ENCODE measurements at places on chromosomes 1 and 21.

- DNase-seq = no peak
Measured at GRCh38 chr1:178133239-178133989, 39.5 kb downstream of the RASAL2 start.

DNA sequence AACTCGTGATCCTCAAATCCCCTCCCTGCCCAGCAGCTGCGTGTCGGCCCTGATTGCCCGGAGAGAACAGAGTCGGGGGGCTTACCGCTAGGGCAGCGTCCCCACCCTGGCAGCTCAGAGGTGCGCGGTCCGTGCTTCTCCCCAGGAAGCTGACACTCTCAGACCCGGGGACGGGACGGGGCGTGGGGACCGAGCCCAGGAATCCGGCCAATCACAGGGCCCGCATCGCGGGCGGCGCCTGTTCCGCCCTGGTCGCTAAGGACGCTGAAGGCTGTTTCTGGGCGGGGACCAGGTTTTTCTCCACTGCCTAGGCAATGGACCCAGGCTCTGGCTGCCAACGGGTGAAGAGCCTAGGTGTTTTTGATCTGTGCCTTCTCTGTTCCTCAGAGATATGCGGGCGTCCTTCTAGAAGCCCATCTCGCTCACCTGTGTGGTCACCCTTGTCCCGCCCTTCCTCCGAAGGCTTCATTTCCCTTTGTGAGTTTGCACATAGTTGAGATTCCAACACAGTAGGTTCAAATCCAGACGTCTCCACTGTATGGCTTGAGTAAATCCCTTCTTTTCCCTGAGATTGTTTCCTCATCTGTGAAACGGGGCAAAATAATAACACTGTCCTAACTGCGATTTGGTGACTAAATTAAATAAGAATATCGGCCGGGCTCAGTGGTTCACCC, at the start of gene C1orf87:
Gene C1orf87, minus strand, starts transcription at position 166 of the 674 bp plus-strand sequence. CDS start 1,127 bp downstream, outside the sequence.
- DNase-seq = no peak

GRCh38 chr21:43270800-43271301, 102.0 kb downstream of the CRYAA start:
- DNase-seq = no peak

DNA sequence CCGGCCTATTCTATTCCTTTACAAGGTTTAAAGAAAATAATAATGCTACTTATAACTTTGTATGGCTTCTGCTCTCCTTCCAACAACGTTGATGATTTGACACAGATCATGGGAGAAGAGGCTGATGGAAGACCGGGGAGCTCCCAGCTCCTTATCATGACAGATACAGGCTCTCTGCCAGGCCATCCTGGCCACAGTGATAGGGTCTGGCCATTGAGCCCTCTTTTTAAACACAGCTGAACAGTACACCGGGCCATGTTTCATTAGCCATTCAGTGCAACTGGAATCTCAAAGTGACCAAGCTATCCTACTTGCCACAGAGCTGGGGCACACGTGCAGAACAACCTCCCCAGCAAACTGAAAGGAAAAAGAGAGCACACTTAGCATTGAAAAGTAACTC, 34.9 kb downstream of the DNAJC11 start:
- no peak for DNase-seq

- DNase-seq = no peak
Measured at GRCh38 chr21:46187814-46188213, 3.6 kb upstream of the SPATC1L start.

- no peak for DNase-seq
Measured at GRCh38 chr1:248897412-248898337, 8.4 kb upstream of the PGBD2 start.

DNA sequence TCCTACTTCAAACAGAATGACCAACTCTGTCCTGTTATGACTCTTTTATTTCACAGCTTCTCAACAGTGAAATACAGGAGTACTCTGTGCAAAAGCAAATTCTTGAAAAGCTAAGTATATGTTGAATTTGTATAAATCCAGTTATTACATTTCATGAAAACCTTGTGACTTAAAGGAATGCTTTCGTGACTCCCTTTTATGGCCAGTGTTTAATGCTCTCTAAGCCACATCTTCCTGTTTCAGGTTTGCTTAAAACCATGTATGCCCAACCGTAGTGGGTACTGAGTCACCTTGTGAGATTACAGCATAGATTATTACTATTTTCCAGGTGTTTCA, 40.2 kb upstream of the KIF1B start:
- DNase-seq = no peak

GRCh38 chr1:202998836-202999750, 8.1 kb upstream of the TMEM183A start:
- DNase-seq = peak; percentile 48

GRCh38 chr1:47938520-47938919, 58.7 kb downstream of the TRABD2B start:
- no peak for DNase-seq

DNA sequence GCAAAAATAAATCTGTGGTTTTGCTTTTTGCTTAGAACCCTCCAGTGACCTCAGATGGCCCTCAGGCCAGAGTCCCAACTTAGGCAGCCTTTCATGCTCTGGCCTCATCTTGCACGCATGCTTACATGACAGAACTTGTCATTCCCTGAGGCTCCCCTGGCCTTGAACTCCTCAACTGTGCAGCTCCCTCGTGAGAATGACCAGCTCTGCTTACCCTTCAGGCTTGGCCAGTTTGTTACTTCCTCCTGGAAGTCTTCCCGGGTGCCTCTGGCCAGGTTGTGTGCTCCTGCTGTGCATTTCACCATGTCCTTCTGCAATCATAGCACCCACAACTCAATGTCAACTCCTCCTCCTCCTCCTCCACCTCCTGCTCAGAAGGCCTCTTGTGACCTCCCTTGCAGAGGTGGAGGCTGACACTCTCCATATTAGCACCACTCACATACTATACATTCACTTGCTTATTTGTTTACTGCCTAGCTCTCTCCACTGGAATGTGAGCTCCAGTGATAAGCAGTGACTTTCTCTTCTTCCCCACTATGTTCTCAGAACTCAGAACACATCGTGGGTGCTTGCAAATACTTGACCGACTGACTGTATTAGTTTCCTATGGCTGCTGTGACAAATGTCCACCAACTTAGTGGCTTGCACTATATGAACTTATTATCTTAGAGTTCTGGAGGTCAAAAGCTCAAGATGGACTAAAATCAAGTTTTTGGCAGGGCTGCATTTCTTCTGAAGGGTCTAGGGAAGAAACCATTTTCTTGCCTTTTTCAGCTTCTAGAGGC, 41.9 kb downstream of the RCSD1 start:
- DNase-seq = no peak

- DNase-seq = no peak
Measured at GRCh38 chr1:1020415-1021009, 592 bp downstream of the AGRN start.

DNA sequence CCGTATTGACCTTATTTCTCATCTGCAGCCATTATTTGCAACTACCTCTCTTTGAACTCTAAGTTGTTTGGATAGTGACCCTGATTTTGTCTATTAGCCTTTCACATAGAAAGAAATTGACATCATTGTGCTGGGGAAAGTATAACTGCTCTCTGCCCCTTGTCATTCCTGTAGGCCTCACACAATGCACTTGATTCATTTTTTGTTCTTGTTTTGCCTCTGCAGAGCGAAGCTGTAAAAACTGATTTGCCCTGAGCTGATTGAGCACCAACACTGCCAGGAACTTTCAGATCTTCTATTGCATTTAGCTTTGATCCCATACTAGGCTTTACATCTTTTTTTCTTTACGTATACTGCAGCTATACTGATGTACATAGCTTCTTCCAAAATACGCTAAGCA, 167.2 kb upstream of the PTBP2 start:
- DNase-seq = no peak

- DNase-seq = no peak
Measured at GRCh38 chr1:243375596-243375995, 119.8 kb downstream of the SDCCAG8 start.

- no peak for DNase-seq
Measured at GRCh38 chr1:37764414-37764825, 500 bp downstream of the EPHA10 start.

- DNase-seq = no peak
Measured at GRCh38 chr1:242440757-242441156, 83.7 kb downstream of the PLD5 start.

DNA sequence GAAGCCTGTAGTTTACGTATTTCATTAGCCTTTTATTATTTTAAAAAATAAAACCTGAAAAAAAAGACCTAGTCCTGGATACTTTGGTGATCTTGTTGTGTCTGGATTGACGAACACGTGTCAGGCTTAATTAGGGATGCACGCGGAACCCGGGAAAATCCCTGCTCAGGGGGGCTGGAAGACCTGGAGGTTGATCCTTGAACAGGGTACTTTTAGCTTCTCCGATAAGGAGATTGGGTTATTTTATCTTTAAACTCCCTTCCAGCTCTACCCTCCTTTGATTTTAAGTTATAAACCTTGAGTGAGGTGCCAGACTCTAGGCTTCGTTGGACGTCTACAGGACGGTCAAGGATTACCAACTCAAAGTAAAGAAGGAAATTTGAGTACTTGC, 552 bp upstream of the ZNF691 start:
- no peak for DNase-seq

DNA sequence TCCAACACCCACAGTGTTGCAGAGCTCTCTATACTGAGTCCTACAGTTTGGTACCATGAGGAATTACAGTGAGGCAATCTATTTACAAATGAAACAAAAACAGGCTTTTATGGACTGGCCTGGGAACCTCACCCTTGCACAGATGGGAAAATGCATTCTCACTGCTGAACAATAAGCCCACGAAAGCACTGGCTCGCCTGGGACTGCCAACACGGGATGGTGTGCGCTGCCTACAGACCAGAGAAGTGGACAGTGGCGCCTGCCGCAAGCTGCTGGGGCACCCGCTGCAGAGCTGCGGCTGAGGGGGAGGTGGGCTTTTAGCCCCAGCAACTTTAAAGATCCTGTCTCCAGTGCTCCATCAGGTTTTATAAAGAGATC, 28.5 kb upstream of the ABCG1 start:
- no peak for DNase-seq

DNA sequence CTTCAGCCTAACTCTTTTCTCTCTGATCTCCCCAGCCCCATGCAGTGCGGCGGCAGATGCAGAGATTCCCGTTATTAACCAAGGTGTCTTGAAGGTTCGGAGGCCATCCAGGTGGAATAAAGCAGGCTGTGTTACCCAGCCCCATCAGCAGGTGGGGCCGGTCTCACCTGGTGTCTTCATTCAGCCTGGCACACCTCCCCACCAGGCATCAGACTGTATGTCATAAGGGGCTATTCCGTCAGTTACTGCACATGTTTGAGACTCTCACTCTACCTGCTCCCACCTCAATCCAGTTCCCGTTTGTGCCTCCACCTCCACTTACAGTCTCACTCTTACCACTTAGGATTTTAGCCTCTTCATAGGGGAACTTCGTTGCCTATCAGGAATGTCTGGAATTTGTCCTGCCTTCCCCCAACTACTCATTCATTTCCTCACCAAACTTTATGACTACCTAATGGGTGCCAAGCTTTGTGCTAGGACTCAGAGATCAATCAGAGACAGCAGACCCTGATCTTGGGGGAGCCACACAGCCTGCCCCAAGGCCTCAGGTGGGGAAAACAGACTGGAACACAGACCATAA, 170.2 kb downstream of the PLPP3 start:
- DNase-seq = no peak

DNA sequence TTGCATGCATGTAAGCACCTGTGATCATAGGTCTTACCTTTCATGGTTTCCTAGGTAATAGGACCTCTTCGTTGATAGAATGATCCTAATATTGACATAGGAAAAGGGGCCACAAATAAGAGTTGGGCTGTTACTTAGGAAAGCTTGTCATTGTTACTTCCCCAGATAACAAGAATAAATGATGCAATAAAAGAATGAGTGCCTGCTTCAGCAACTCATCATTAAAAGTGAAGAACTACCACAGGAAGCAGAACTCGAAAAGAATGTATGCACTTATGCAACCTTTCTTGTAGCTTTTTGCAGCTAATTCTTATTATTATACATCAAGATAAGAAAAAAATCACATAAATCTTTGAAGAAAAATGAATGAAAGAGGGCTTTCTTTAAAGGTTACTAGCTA, 548.6 kb downstream of the LTN1 start:
- no peak for DNase-seq

DNA sequence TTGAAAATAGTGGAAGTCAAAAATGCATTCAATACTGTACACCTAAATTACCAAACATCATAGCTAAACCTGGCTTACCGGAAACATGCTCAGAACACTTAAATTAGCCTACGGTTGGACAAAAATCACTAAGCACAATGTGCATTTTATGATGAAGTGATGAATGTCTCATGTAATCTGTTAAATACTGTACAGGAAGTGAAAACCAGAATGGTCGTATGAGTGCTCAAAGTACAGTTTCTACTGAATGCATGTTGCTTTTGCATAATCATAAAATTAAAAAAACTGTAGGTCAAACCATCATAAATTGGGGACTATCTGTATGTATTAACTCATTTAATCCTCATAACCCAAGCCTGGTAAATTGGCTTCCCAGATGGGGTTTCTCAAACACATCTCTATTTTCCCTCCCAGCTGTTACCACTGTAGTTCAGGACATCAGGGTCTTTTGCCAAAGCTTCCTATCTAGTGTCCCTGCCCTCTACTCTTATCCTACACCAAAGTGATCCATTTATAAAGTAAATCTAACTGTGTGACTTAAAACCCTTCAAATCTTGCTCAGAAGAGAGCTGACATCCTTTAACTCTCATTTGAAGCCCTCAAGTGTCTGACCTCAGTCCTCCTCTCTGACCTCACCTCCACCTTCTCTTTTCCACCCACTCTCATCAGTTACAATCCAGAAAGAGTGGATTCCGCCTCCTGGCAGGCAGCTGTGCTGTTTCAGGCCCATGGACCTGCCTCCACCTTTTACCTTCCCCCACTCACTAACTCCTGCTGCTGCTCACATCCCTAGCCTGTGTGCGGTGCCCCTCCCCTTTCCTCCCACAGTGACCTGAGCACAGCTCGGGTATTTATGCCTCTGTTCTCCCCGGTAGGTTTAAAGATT, 356.4 kb upstream of the ST6GALNAC5 start:
- no peak for DNase-seq

DNA sequence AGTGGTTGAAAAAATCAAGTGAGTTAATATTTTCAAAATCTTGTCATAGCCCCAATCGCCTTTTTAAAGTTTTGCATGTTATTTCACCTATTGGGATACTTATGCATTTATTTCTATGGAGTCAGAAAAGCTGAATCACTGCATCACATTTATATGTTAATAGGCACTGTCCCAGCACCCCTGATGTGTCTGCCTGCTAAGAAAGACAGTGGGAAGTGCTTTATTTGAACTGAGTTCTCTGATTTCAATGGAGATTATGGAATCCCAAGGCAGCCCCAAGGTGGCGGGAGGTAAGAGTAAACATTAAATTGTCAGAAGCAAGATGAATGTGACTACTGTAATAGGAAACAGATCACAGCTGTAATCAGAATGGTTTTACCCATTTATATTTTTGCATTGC, 2225.7 kb downstream of the NCAM2 start:
- DNase-seq = peak; percentile 6

All from COR-L47 (cell line).